CD14-positive monocyte (primary cell): ENCODE measurements at places on chromosomes 16 and 17. TPM values are rescaled to one million over a fixed set of nuclear protein-coding genes. Genes with fewer than 3 reads are reported as not detected.

PARN gene
- polyA plus RNA-seq: 9.1 and 18.4 TPM in 2 replicates

DNA sequence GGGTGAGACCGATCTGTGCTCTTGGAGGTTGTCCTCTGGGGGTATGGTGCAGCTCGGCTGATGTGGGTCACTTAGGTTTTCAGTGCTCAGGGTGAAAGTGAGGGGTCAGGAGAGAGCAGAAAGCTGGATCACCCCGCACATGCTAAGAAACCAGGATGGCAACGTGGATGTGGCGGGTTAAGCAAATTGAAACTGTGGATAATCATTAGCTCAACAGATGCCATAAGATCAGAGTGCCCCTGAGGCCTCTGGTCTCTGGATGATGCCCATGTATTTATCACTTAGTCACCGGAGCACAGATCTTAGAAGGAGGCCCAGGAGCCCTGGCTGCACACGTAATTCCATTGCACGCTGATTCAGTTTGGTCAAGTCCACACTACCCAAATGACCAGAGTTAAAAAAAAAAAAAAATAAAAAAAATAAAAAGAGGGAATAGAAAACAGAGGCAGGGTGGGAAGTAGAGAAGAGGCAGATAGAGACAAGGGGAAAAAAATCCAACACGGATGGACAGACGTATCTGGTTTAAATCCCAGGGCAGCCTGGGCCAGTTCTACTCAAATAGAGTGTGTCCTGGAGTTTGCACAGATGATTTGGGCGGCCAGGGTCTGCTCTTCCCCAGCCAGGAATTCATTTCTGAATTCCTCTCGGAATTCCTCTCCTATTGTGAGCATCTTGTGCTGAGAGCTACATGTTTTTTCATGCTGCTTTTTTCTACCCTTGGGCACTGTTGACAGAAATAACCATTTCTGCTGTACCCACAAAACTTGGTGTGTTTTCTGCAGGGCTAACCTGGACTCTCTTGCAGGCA lies 378.3 kb downstream of the CPPED1 start:
- DNase-seq: no peak

GRCh38 chr17:28480278-28480677 lies 6.8 kb downstream of the SLC13A2 start:
- no peak for DNase-seq

- DNase-seq: no peak
Observed at GRCh38 chr17:48584223-48584741, 5.8 kb downstream of the HOXB3 start.

- no peak for DNase-seq
Observed at GRCh38 chr16:17802571-17802970, 331.8 kb upstream of the XYLT1 start.

GRCh38 chr17:81367171-81367570 lies 28.1 kb upstream of the BAHCC1 start:
- no peak for DNase-seq

DNA sequence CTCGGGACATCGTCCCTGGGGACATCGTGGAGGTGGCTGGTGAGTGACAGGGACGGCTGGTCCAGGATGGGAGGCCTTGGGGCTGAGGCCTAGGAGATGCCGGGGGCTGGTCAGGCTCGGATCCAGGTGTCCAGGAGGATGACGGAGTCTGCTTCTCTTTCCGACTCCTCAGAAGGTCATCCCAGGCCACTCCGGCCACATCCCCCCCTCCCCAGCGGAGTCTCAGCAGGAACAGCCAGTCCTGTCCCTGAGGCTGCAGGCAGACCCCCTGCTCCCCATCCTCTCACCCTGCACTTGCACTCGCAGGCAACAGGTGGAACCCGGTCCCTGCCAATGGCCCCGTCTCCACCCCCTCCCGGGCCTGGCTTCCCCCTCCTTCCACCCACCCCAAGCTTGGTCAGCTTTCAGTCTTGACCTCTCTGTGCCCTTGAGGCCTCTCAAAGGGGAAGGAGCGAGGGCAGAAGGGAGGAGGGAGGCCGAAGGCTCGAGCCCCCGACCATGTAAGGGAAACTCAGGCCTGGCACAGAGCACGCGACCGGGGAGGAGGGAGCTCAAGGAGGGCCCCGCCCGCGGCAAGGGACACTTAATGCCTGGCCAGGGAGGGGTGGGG lies 4.4 kb downstream of the ATP2A1 start:
- DNase-seq: no peak

DNA sequence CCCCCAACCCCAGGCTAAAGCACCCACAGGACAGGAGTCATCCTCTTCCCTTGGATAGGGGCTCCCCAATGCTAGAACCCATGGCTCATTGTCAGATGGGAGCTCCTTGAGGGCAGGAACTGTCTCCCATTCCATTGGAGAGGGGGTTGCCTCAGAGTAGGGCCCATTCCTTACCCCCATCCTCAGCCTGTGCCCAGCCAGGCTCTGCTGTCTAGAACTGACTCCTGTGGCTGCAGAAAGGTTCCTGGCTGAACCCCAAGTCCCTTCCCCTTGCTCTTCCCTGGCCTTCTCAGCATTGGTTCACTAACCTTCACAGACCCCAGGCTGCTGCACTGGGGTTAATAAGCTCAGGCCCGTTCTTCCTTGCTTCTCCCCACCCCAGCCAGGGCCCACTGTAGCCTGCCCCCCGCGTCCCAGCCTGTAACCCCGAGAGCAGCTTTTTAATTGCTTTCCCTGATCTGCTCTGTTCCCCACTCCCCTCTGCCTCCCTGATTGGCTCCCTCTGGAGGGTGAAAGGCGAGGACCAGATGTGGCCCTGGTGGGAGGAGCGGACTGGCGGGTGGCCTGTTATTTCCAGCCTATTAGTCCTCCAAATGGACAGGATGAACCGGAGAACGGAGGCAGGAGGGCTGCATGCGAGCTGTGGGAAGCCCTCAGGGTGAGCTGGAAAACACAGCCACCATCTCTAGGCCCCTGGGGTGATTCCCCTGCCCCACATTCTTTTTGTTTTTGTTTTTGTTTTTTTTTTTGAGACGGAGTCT lies 6.0 kb upstream of the GFAP start:
- DNase-seq: no peak

G6PC1 gene
- not detected for polyA plus RNA-seq

GRCh38 chr17:57783338-57783742 lies 38.2 kb upstream of the CCDC182 start:
- peak; percentile 49 for DNase-seq

DNA sequence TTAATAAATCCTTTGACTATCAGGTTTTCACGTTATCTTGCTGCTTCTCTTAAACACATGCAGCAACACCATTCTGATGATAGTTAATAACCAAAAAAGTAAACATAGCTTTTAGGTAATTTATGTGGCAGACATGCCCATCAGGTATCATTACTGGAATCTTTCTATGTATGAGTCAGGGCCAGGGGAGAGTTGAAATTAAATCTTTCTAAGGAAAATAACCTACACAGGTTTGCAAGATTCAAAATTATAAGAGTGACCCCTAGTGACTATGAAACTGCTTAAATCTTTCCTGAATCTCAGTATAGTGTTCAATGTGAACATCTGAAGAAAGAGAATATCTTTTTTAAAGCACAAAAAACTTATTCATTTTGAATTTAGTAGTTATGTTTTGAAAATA lies 666.6 kb downstream of the CDH11 start:
- no peak for DNase-seq

- DNase-seq: no peak
Observed at GRCh38 chr16:72766506-72766905, 281.4 kb downstream of the ZFHX3 start.

- no peak for DNase-seq
Observed at GRCh38 chr17:81455387-81455786, 57.2 kb downstream of the ACTG1 start.

DNA sequence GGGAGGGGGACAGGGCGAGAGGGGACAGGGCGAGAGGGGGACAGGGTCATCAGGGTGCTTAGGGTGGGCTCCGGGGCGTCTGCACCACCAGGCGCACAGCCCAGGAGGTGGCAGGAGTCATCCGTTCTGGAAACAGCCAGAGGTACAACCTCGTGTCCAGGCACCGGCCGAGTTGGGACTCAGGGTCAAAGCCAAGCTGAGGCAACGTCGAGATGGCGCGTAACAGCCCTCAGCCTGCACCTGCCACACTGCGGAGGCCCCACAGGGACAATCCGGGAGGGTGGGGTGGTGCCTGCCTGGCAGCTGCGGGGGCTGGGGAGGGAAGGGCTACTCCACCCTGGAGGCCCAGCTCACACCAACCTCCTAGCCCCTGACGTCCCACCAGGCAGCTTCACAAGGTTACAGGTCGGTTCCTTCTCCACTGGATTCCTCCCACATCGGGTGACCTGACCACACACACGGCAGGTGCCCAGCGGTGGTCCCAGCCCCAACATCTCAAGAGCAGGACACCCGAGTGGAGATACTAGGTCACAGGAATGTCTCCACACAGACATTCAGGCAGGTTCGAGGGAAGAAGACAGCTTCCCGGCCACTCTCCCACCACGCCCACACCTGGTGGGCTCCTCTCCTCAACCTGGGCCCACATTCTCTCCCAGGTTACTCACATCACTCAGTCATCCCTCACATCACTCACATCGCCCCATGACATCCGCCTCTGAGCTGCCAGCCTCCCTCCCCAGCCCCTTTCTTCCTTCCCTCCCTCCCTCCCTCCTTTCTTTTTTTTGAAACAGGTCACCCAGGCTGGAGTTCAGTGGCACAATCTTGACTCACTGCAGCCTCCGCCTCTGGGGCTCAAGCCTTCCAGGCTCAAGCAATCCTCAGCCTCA lies 47.3 kb downstream of the RPH3AL start:
- DNase-seq: no peak

PRSS21 gene
- polyA plus RNA-seq: 2.1 TPM

CCL23 gene
- polyA plus RNA-seq: not detected

GP2 gene
- polyA plus RNA-seq: not detected

DNA sequence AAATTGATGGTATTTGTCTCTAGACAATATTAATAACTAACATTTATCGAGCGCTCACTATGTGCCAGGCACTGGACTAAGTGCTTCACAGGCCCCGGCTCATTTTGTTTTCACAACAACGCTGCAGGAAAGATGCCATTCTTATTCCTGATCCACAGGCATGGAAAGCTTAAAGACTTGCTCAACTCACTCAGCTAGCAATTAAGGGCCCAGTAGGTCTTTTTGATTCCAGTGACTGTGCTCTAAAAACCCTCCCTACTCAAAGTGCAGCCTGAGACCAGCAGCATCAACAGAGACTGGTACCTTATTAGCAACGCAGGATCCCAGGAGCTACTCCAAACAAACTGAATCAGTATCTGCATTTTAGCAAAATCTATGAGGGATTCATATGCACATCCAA lies 35.3 kb downstream of the CUEDC1 start:
- DNase-seq: no peak

GNG13 gene
- polyA plus RNA-seq: not detected

- no peak for DNase-seq
Observed at GRCh38 chr17:17111401-17112393, 69.4 kb downstream of the MPRIP start.

FLOT2 gene
- 244 TPM for polyA plus RNA-seq

GRCh38 chr16:23245268-23245667 lies 56.8 kb upstream of the SCNN1B start:
- DNase-seq: no peak

STAC2 gene
- polyA plus RNA-seq: not detected

- no peak for DNase-seq
Observed at GRCh38 chr17:57106836-57107497, 21.9 kb downstream of the AKAP1 start.

TEX19 gene
- not detected for polyA plus RNA-seq

GRCh38 chr17:43733956-43734355 lies 24.6 kb downstream of the SOST start:
- DNase-seq: no peak

HOXB9 gene
- not detected for polyA plus RNA-seq

DNA sequence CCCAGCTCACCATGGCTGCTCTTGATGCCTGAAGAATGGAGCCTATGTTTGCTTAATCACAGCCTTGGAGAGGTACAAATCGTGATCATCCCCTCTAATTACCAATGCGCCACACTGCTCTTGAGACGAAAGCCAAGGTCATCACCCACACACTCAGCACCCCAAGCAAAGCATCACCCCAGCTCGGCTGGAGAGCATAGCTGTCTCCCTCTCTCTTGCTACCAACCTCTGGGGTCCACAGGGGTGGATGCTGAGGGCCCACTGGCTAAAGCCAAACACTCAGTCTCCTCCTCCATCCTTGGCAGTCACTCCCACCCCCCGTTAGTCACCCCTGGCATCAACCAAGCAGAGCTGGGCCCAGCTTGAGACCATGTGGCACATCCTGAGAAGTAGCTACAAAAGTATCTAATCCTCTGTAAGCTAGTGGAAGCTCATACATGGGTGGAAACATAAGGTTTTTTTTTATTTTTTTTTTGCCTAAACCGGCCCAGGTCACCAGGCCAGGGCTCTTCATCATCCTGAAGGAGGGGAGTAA lies 44.8 kb downstream of the PIMREG start:
- DNase-seq: no peak

LGALS9B gene
- not detected for polyA plus RNA-seq

DNA sequence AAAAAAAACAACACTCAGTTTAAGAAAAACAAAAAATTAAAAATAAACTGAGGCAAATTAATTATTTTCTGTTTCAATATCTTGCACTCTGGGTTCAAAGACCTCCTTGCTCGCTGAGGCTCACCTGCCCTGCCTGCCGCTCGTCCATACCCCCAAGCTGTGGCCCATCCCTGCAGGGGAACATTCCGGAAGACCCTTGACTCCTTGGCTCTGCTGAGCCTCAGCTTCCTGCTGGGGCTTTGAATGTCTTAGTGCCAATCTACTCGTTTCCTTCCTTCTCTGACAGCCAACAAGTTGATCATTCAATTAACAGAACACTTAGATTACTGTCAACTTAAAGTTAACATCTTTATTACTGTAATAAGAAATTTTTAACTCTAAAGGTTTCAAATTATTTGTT lies 24.3 kb downstream of the G6PC1 start:
- no peak for DNase-seq

SOCS1 gene
- polyA plus RNA-seq: 0.35 TPM

- peak; percentile 77 for DNase-seq
Observed at GRCh38 chr17:74671031-74671771, 41.5 kb downstream of the CD300LF start.

NKD1 gene
- not detected for polyA plus RNA-seq

FAM20A gene
- 0.89 and 0.91 TPM in 2 replicates for polyA plus RNA-seq

DNA sequence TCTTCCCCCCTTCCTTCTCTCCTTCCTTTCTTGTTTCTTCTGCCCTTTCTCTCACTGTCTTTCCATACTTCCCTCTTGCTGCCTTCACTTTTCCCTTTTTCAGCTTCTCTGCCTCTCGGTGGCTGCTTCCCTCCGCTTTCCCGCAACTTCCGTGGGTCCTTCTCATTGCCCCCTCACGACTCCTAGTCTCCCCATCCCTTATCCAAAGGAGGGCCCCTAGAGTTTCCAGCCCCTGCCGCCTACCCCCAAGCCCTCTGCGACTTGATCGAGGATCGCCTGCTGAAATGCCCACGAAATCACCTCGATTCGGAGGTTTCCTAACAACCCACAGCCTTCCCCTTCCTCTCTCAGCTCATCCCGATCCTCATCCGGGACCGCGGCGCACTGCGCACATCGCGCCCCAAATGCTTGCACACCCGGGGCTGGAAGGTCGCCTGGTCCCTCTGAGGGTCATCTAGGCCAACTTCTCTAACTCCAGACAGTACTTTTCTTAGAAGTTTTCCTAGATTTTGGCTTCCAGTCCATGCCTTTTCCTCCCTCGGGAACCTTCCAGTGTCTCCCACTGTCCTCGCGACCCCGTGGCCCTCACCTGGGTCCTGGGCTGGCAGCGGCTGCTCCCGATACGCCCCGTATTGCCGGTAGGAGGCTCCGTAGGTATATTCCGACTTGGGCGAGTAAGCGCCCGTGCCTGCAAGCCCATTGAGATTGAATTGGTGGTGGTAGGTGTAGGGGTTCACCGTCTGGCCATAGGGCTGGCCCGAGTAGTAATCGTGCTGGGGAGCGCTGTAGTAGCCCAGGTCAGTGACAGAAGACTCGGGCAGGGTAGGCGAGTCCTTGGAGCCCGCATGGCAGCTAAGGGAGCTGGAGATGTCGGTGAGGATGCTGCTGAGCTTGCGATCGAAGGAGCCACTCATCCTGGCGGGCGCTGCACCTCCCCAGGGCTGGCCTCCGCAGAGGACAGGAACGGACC lies 654 bp downstream of the DLX3 start:
- DNase-seq: no peak
